Tibial artery (tissue), 4 donors: ENCODE measurements at places on chromosomes 6 and 20.

GRCh38 chr20:12036142-12036541 lies 118.4 kb downstream of the BTBD3 start:
- no peak for DNase-seq

GRCh38 chr20:63114693-63115311 lies 101.1 kb downstream of the YTHDF1 start:
- DNase-seq, result no peak

DNA sequence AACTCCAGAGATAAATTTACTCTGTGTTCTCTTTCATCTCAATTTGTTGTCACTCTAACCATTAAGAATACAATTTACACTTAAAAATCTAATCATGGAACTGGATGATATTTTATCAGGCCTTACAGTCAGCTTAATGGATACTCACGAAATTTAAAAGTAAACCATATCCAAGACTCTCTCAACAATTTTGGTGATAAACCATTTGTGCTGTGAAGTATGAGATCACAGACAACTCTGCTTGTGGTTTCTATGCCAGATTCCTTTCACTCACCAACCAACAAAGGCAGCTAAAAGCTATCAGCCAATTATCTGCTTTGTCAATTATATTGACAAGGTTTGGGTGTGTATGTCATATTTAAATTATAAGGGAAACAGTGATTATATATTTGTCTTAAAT lies 155.8 kb downstream of the TRDN start:
- no peak for DNase-seq

DNA sequence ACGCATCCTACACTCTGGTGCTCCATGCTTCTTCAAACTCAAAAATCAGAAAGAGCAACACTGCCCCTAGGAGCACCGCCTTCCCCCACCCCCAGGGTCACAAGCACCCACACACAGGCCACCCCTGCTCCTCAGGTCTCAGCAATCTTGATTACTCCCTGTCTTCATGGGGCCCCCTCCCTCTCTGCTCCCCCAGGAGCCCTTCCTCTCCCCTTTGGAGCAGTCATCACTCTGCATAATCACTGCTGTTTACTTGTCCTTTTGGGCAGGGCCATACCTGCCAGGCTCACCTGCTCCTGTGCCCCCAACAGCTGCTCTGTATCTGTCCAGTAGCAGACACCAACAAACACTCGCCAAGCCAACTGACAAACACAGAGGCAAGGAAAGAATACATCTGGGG lies 7.6 kb upstream of the SYNDIG1 start:
- DNase-seq, result no peak

- DNase-seq, result peak; percentile 53
These were observed 831 bp downstream of the PMEPA1 start for GRCh38 chr20:57708694-57709673.

- no peak for DNase-seq
These were observed 148.4 kb upstream of the FOXA2 start for GRCh38 chr20:22732751-22733150.
